HL-60 (cell line): ENCODE measurements at places on chromosomes 7 and 10.

DNA sequence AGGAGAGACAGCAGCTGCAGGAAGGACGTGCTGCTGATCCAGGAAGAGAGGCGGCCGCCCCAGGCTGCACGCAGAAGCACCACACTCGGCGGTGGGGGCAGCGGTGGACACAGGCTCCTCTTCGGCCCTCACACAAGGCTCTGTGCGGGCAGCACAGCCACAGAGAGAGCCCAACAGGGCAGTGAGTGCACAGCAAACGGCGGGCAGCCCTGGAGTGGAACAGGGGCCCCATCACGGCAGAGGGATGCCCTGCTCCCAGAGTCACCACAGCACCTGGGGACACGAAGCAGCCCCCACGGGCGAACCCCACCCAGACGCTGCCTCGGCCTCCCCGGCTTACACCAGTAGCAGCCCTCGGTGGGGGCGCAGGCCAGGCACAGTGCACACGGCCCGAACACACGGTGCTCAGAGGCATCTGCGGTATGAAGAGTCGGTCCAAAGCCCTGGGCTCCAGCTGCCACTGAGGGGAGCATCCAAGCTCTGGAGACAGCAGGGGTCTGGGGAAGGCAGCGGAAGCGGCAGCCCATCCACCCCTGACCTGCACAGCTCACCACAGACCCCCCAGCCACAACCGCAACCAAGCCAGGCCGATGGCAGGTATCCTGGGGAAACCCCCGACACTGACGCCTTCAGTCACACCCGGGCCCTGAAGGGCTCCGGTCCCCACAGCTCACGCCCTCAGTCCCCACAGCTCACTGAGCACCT, 16.8 kb downstream of the NUDT1 start:
- DNase-seq: no peak

- DNase-seq: no peak
These were observed 116.6 kb upstream of the SFMBT2 start for GRCh38 chr10:7527468-7527867.

DNA sequence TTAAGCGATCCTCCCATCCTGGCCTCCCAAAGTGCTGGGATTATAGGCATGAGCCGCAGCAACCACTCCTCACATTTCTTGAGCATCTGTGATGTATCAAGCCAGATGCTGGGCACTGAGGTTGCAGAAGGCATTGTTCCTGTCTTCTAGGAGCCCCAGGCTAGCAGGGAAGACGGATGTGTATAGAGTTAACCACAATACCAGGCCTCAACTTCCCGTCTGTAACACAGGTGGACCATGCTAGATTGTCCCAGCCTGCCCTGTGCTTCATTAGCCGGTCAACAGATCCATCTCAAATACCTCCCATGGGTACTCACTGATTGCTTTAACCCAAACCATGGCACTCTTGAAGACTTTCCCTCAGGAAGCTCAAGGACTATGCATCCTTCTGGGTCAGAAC, 1.8 kb upstream of the CLDN4 start:
- no peak for DNase-seq

DNA sequence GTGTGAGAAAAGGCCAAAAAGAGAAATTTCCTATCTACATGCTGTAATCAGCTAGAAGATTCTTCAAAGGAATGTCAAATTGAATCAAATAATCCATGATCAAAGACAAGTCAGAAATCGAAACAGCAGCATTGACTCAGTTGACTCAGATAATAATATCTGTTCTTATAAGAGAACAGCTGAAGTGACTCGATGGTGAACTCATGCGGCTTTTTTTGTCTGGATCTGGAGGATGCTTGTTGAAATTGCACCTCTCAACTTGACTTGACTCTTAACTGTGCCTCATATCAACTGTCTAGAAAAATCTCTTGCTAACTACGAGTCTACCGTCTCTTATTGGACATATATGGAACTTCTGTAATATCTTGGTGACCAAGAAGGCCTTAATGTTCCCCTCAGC, 599.5 kb downstream of the PHTF2 start:
- no peak for DNase-seq

DNA sequence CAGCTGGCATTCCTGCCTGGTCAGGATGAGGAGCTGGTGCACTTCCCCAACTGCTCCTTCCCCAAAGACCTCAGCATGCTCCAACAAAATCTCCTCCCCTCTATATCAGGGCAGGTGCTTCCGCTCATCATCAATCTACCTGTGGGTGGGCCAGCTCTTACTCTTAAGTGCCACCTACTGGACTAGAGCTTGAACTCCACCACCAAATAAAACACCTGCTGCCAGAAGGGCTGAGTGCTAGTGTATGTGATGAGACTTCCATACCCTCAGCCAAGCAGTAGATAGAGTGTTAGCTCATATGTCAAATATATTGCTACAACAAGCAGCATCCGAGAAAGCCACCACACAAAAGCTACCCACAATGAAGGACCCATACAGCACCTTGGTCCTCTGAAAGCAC, 264.3 kb downstream of the RNLS start:
- DNase-seq: peak; percentile 37

GRCh38 chr7:26989897-26990670, 105.7 kb downstream of the HOXA1 start:
- DNase-seq: no peak

DNA sequence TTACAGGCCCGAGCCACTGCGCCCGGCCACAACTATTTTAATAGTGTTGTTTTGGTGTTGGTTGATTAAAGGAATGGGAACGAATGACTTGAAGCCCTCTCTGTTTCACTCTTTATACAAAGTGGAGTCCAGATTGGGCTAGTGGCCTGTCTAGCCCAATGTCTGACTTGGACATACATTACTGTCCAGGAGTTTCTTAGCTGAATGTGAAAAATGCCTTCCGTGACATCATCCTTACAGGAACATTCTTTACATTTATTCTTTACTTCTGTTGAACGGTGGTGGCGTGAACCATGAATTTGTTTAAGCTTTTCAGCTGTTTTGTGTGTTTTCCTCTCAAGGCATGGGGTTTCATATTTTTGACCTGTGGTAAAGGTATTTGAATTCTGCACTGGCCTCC, 67.9 kb downstream of the DAGLB start:
- no peak for DNase-seq

- DNase-seq: no peak
These were observed 199.9 kb downstream of the TRIL start for GRCh38 chr7:28758186-28758585.

GRCh38 chr7:134780166-134780828, 863 bp downstream of the CALD1 start:
- DNase-seq: no peak

- no peak for DNase-seq
These were observed 348.7 kb upstream of the SEMA3C start for GRCh38 chr7:81267508-81267907.

GRCh38 chr7:65722361-65722792, 150.5 kb upstream of the VKORC1L1 start:
- no peak for DNase-seq

GRCh38 chr7:97020996-97021746, 3.5 kb downstream of the DLX5 start:
- DNase-seq: no peak

DNA sequence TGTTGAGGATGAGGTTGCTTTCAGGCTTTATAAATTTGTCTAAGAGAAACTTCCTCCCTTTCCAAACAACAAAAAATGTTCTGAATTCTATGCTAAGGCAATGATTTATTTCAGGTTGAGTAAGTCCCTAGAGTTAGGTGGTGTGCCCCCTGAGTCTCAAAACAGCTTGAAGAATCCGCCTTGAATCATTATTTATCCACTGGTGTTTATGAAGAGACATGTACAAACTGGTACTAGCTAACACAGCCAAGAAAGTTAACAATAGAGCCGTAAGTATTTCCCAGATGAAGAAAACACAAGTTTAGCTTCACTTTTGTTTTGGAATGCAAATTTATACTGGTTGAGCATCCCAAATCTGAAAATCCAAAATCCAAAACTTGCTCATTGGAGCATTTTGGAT, 66.2 kb upstream of the SRPK2 start:
- DNase-seq: no peak

DNA sequence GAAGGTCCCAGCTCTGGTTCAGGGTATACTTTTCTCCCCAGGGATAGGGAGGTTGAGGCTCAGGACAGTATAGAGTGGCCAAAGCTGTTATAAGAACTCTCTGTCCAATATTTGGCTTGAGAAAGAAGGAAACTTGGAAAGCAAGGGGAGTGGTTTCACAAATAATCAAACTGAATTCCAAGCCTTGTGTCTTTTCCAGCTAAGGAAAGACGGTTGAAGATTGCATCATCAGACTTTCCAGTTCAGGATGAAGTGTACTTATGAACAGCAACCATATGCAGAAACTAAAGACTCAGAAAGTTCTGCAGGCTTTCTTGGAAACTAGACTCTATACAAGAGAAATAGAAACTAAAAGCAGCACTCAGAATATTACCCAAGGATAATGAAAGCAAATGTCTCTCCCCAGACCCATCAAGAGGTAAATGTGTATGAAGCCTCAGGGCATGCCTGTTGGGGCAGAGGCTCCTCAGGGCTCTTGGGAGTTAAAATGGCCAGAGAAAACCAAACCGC, 46.4 kb downstream of the RAMP3 start:
- no peak for DNase-seq

- no peak for DNase-seq
These were observed 55.7 kb downstream of the IKZF1 start for GRCh38 chr7:50359995-50360925.

DNA sequence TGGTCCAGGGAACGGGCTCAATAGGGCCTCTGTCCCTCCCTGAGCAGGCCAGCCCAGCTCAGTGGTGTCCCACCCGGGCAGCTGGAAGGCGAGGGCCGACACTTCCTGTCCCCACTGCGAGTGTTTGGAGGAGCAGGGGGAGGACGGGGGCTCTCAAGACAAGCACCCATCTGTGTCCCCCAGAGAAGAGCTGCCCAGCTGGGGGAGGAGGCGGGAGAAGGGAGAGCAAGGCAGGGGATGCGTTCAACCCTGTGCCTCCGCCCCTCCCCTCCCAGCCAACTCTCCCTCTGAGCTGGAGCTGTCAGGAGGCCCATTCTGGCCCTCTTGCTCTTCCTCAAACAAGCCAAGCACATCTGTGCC, 35.7 kb downstream of the ZCCHC24 start:
- no peak for DNase-seq

DNA sequence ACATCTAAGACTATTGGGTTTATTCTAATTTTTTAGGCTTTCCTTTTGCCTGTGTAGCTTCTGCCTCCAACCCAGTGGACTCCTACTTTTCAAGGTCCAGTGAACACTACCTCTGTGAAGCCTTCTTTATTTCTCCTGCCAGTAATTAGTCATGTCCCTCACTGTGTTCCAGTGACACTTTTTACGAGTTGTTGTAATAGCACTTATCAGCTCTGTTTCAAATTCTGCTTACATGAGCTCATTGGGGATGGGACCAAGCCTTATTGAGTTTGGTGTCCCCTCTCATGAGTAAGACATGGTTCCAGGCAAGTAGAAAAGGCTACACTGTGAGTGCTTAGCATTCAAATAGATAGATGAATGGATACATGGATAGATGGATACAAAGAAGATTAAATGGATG, 184.6 kb downstream of the HIBADH start:
- DNase-seq: no peak

DNA sequence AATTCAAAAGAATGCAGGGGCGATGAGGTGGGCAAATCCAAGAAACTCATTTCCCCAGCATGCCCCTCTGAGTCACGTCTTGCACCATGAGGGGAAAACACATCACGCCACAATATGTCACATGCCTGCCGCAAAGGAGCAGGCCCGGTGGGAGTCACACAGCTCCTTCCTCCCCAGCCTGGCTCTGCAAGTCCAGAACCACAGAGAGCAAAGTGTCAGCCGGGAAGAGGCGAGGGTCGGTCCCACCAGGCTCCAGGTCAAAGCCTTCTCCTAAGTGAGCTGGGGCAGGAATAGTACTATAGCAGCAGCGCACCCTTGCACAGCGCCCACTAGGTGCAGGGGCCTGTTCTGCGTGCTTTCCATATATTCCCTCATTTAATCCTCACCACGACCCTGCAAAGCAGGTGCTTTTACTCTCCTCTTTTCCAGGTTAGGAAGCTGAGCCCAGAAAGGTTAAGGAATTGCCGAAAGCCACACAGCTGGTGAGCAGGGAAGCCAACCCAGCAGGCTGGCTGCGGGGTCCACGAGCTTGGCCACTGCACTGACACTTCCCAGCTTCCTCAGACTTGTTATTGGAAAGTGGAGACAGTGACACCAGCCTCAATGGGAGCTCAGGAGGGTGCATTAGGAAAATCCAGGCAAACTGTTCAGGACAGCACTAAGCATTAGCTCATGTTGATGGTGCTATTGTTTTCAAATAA, 94.0 kb upstream of the ZMIZ1 start:
- DNase-seq: peak; percentile 74

GRCh38 chr7:100804681-100805431, 22.5 kb downstream of the EPHB4 start:
- no peak for DNase-seq

GRCh38 chr10:92239600-92240288, 51.1 kb downstream of the CPEB3 start:
- peak; percentile 15 for DNase-seq

GRCh38 chr7:44568771-44569560, 4.7 kb downstream of the DDX56 start:
- no peak for DNase-seq

DNA sequence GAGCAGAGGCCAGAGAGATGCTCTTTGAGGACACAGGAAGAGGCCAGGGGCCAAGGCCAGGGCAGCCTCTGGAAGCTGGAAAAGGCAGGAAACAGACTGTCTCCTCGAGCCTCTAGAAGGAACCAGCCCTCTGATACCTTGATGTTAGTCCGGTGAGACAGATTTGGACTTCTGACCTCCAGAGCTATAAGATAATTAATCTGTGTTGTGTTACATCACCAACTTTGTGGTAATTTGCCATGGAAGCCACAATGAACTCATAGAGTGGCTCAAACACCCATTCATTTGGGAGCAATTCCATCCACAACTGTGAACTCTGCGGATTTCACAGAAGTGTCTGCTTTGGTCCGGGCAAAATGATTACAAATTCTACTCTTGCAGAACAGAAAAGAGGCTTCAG, 48.7 kb downstream of the OAT start:
- no peak for DNase-seq

GRCh38 chr7:22550514-22551030, 50.6 kb upstream of the STEAP1B start:
- no peak for DNase-seq

GRCh38 chr10:34727595-34728033, 87.5 kb downstream of the PARD3 start:
- DNase-seq: no peak

GRCh38 chr7:144414815-144415214, 11.3 kb upstream of the NOBOX start:
- DNase-seq: no peak

- no peak for DNase-seq
These were observed 35.6 kb upstream of the LAMB4 start for GRCh38 chr7:108165723-108166122.

DNA sequence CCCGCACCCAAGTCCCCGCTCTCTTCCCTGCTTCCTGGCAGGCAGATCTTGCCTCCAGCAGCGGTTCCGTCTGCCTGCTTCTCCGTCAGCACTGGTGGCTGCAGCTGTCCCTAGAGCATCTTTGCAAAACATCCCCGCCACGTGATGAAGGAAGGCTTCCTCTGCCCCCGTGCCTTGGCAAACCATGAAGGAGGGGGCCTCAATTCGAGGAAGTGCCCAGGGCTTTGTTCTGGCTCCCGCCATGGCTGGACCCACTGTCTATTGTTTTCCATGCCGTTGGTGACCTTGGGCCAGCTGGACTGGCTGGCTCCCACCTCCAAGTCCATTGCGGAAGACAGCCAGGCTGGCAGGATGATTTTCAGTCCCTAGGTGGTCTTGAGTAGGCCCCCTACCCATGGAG, 13.2 kb upstream of the AQP1 start:
- no peak for DNase-seq

- peak; percentile 92 for DNase-seq
These were observed 71.9 kb downstream of the MKI67 start for GRCh38 chr10:128054163-128054970.
